ENCODE measurements at places on chromosomes 2 and 18. TPM values are rescaled to one million over a fixed set of nuclear protein-coding genes. Genes with fewer than 3 reads are reported as not detected.

Gene GLI2
- 0.72 TPM for total RNA-seq

Gene SEMA4C
- 30.7 TPM for total RNA-seq

Gene CRYGC
- not detected for total RNA-seq

Gene PSMA8
- not detected for total RNA-seq

Gene OTX1
- not detected for total RNA-seq

Gene G6PC2
- not detected for total RNA-seq

Gene CHRNG
- not detected for total RNA-seq

Gene IL18R1
- 0.41 TPM for total RNA-seq

Gene APOB
- not detected for total RNA-seq

Gene MYOM1
- total RNA-seq, result 0.17 TPM

Gene NLRC4
- total RNA-seq, result not detected

Gene B3GNT7
- total RNA-seq, result 1.4 TPM

Gene ERICH2
- not detected for total RNA-seq
